ENCODE measurements at places on chromosomes 2 and 18.
A peak's percentile ranks its signal among the peaks of the same experiment; 100 is the strongest.

- peak; percentile 27 for DNase-seq
Observed at GRCh38 chr2:127674241-127675209, 805 bp downstream of the LIMS2 start.

DNA sequence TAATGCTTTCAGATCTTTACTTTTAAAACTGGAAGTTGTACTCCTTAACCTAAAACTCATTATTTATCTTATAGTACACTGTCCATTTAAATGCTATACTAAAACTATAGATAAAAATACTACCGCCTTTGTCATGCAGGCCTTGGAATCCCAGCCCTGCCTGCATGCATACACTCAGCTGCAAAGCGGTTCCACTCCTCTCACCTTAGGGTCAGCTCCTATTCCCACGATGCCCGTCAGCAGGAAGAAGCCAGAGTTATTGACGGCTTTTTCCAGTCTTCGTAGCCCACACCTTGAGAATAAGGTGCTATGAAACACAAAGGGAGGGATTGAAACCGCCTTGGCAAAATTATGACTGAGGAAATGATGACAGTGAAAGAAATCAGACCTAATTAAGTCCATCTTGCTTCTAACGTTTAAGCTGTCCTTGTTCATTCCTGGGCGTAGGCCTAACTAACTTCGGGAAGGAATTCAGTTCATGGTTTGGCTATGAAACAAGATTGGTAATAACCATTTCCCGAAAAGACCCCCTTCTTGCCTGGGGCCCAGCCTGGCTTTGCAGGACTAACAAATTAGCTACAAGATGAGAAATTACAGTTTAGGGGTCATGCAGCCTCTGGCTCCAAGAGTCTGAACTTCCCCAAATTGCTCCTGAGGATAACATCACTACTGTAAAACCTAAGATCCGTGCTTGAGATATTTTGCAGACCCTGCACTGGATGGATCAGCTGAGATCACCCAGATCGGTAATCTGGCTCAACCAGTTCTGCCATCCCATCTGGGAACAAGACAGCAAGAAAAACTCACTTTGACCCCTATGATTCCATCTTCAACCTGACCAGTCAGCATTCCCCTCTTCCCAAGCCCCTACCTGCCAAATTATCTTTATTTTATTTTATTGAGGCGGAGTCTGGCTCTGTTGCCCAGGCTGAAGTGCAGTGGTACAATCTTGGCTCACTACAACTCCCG is 17.1 kb downstream of the EPB41L5 start:
- peak; percentile 29 for DNase-seq

DNA sequence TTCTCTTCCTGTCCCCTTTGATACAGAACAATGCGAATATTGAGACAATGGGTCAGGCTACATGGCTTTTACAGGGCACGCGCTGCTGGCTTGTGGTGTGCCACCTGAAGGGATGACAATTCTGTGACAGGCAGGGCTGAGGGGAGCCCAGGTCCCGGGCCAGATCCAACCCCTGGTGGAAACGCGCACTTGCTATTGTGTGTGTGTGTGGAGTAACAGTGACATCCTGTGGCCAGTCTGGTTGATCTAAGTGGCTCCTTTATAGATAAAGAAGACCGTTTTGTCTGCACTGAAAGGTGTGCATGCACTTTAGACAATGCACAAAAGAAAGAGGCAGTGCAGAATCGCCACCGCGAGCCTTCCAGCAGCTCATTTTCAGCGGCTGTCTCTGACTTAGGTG is 273.6 kb downstream of the HRH4 start:
- peak; percentile 17 for DNase-seq

DNA sequence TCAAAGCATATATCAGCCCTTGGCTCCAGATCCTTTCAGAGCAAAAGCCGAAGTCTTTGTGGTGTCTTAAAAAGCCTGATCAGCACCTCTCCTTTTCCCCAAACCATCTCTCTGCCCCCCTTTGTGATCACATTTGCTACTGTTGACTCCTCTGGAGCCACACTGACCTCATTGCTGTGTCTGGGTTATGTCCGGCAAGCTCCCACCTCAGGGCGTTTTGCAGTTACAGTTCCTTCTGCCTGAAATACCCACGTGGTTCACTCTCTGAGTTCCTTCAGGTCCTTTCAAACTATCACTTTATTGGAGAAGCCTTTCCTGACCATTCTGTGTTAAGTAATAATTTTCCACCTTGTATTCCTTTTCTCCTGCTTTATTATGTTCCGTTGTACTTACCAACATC is 11.8 kb downstream of the C2orf69 start:
- no peak for DNase-seq

GRCh38 chr2:217066510-217067270 is 206.8 kb upstream of the TNP1 start:
- no peak for DNase-seq
